Hair follicle dermal papilla cell (primary cell): ENCODE measurements at places on chromosomes 1 and 21. TPM values are rescaled to one million over a fixed set of nuclear protein-coding genes. Genes with fewer than 3 reads are reported as not detected.

The UBE2G2 gene
- 76.5 and 82.9 TPM in 2 replicates for total RNA-seq

The OR2L8 gene
- 0.97 TPM in 1 of 2 replicates, not detected in the other for total RNA-seq

The KLHL12 gene
- total RNA-seq, result 36.0 and 38.5 TPM in 2 replicates

The LCE1C gene
- total RNA-seq, result not detected in 2 replicates

The CIART gene
- 16.6 and 20.2 TPM in 2 replicates for total RNA-seq

The NMNAT1 gene
- 11.5 TPM in 2 replicates for total RNA-seq

The AXDND1 gene
- total RNA-seq, result 0.12 and 0.49 TPM in 2 replicates

The CCDC24 gene
- 3.0 and 3.1 TPM in 2 replicates for total RNA-seq

The BARHL2 gene
- total RNA-seq, result not detected in 2 replicates

The OR10J1 gene
- total RNA-seq, result not detected in 2 replicates

The PCP4 gene
- total RNA-seq, result 1.8 TPM in 1 of 2 replicates, not detected in the other

The STUM gene
- 4.6 and 8.9 TPM in 2 replicates for total RNA-seq

The ARHGAP30 gene
- not detected in 2 replicates for total RNA-seq

The STYXL2 gene
- 0.32 and 0.36 TPM in 2 replicates for total RNA-seq

The SPRR2G gene
- total RNA-seq, result not detected in 2 replicates

The DIRAS3 gene
- total RNA-seq, result 2.2 and 6.5 TPM in 2 replicates

The MIB2 gene
- 57.0 and 72.5 TPM in 2 replicates for total RNA-seq

The OVAAL gene
- total RNA-seq, result not detected in 2 replicates

The LCE1E gene
- not detected in 2 replicates for total RNA-seq

The CD1B gene
- total RNA-seq, result not detected in 2 replicates

The ZNF496 gene
- 28.9 and 36.8 TPM in 2 replicates for total RNA-seq

The DENND2D gene
- 5.5 and 10.0 TPM in 2 replicates for total RNA-seq

The OSCP1 gene
- 10.3 and 10.5 TPM in 2 replicates for total RNA-seq

The ELAPOR1 gene
- total RNA-seq, result 0.32 and 0.85 TPM in 2 replicates

The AVPR1B gene
- not detected in 2 replicates for total RNA-seq

The DNALI1 gene
- 5.3 and 5.8 TPM in 2 replicates for total RNA-seq

The TTLL7 gene
- total RNA-seq, result 15.2 and 17.0 TPM in 2 replicates

The OR10Z1 gene
- total RNA-seq, result not detected in 2 replicates

The TPTE gene
- not detected in 2 replicates for total RNA-seq

The ADGRL4 gene
- 2.7 and 3.7 TPM in 2 replicates for total RNA-seq

The KIF26B gene
- total RNA-seq, result 74.8 and 81.5 TPM in 2 replicates

The DEPDC1 gene
- total RNA-seq, result 1.5 and 1.6 TPM in 2 replicates

The RHEX gene
- not detected in 2 replicates for total RNA-seq

The IGSF5 gene
- 0.36 and 0.65 TPM in 2 replicates for total RNA-seq

The SPATA46 gene
- total RNA-seq, result not detected in 2 replicates

The ARMH1 gene
- total RNA-seq, result 0.97 and 2.9 TPM in 2 replicates

The SPRR2A gene
- not detected in 2 replicates for total RNA-seq

The CELA2A gene
- total RNA-seq, result not detected in 2 replicates

The F11R gene
- total RNA-seq, result 2.1 and 3.6 TPM in 2 replicates
